ENCODE measurements at places on chromosomes 3 and 15.

DNA sequence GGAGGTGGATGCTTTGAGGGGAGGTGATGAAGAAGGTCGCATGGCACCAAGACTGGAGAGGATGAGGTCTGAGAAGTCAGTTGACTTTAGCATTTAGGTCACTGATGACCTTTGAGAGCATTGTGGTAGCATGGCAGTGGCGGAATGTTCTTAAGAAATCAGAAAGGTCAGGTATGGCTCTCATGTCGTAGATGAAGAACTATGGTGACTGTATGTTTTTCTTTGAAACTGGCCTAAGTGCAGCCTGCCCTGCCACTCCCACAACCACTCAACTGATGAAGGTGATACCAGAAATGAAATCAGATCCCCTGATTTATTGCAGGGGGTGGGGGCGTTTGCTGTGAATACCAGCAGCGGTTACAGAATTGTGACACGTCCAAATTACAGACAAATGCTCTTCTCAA, 102.6 kb downstream of the ITPR1 start:
- DNase-seq: no peak

GRCh38 chr15:54640873-54641272, 555.9 kb downstream of the RSL24D1 start:
- no peak for DNase-seq

GRCh38 chr3:146557745-146558144, 13.3 kb upstream of the PLSCR1 start:
- no peak for DNase-seq

DNA sequence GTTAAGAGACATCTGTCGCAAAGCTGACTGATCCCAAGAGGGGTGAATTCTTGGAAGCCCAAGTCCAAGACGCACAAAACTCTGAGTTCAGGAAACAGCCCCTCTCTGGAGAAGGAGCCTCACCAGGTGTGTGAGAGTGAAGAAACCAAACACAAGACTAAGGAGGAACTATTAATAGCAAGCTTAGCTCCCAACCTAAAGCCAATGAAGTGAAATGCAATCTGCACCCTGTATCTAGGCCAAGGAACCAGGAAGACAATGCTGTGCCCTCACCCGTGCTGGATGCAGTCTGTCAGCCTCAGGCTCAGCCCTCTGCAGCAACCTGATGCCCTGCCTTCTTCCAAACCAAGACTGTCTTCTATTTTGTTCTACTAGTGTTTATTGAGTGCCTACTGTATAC, 22.5 kb upstream of the THBS1 start:
- DNase-seq: no peak

- no peak for DNase-seq
Measured at GRCh38 chr3:167694121-167694520, 40.4 kb upstream of the WDR49 start.

DNA sequence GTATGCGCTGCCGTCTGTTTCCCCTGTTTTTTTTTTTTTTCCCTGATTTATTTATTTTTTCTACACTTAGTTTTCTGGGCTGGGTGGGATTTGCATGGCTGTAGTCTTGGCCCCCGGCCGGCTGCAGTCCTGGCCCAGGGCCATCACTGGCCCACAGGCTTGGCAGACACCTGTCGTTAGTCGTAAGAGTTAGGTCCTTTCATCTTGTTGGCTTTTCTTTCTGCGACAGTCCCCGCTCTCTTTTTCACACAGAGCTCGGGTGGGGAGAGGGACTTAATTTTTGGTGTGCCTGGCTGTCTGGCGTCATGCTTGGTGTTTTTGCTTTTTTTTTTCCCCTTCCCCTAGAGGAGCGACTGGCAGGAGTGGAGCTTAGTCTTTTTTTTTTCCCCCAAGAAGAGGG, 183.4 kb downstream of the KLF13 start:
- no peak for DNase-seq

DNA sequence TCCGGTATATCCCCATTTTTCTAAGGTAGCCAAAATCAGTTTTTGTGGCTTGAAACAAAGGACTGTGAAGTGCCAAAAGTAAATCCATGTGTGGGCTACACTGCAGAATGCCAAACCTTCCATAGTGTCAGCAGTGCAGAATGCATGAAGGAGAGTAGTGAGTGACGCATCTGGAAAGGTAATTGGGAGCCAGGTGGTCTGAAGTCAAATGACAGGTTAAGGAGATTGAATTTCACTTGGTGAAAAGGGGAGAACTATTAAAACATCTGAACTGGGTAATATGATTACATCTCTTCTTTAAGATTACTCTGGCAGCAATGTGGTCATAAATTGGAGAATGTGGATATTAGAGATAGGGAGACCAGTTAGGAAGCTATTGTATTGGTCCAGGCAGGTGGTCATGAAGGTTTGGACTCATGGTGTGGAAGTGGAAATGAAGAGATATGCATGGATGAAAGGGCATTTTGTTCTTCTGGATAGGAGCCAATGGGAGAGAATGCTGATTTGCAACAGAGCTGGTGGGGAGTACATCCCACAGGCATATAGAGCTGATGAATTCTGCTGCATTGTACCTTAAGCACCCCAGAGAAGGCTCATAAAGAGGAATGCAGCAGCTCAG, 118.2 kb downstream of the ECT2 start:
- peak; percentile 91 for DNase-seq

DNA sequence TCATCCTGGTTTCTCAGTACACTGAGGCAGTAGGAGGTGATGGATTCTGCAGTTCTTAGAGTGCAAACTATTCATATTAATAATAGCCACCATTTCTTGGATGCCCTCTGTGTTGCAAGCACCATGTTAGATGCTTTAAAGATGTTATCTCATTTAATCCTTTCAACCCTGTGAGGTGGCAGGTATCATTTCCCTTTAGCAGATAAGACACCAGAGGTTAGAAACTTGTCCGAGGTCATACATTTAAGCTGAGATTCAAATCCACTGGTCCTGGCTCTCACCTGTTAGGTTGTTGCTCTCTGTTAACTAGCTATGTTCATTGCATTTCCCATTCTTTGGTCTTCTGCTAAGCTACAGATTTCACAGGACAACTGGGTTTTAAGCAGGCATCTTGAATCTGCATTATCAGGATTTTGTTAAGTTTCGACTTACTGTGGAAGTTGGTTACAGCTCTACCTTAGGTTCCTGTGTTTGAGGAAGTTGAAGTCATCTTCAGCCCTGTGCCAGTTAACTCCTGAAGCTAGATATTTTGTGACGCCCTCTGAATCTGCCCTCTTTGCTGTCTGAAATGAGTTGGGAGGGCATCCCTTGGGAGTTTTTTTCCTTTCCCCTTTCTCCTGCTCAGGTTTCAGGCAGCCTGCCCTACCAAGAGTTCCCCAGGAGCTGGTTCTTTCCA, 6.4 kb downstream of the PDE8A start:
- DNase-seq: no peak

- DNase-seq: no peak
Measured at GRCh38 chr3:148232389-148232788, 465.3 kb upstream of the AGTR1 start.

DNA sequence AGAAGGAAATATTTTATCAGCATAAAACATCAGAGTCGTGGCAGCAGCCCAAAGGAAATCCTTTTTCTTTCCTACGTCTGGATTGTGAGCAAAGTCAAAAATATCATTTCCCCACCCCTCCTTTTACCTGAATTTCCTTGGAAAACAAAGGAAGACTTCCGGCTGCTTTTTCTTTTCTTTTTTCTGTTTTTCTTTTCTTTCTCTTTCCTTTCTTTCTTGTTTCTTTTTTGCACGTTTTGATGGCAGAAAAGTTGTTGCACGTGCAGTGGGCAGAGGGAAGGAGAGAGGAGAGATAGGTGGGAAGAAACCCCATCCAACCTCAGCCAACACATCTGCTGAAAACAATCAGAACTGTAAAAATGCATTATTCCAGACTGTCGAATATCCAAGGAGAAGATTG, 544 bp upstream of the MYO1E start:
- DNase-seq: no peak

DNA sequence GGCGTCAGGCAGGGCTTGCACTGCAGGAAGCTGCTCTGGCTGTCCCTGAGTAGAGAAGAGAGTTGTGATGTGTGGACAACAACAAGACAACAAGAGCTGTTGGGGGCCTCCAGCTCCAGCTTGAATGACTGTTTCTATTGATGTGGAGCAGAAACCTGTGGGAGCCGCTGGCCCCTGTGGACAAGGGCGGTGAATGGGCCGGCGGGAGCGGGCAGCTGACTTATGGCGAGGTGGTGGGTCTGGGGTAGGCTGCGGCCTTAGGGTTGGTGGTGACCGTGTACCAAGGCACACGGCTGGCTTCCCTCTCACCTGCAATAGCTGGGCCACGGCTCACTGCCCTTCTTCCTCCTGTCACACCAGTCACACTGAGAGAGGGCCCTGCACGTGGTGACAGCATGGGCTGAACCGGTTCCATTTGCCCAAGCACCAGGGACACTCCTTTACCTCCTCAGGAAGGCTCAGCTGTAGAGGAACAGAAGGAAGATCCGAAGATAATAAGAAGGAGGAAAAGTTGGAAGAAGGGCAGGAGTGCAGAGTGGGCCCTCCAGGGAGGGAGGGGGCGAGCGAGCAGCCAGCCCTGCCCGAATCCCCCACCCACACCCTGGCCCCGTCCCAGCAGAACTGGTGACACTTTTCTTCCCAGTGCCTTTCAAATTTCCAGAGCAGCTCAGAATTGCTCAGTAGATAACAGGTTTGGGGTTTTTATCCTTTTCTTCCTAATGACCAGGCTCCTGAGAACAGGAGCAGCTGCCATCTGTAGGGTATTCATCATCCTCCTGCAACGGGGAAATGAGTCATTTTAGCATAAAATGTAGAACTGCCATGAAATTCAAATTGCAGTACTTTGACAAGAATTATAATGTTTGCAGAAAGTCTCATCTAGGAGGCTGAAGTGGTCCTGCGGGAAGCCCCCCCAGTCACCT, 136.9 kb downstream of the TJP1 start:
- DNase-seq: no peak

- DNase-seq: no peak
Measured at GRCh38 chr15:22952796-22953579, 27.2 kb downstream of the CYFIP1 start.

DNA sequence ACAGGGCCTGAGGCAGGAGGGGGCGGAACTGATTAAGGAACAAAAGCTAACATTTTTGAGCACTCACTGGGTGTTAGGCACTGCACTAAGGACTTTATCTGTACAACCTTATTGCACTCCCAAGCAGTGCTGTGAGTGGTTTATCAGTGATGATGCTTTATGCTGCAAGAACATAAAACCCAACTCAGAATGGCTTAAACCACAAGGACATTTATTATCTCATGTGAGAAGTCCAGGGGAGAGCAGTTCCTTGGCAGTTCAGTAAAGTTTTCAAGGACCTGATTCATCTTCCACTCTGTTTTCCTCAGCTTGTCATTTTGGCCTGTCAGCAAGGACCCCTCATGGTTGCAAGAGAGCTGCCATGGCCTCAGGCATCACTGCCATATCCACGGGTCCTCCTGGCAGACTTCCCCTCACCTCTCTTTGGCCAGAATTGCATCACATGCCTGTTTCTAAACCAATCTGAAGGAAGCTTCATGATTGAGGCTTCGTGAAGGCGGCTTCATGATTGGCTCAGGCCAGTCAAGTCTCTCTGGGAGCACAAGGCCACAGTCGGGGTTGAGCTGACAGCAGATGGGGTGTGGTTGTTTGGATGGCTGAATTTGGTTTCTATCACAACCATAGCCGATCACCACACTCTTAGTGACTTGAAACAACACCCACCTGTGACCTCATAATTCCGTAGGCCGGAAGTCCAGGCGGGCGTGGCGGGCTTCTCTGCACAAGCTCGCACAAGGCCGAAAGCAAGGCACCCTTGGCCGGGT, 15.8 kb downstream of the EFCC1 start:
- DNase-seq: no peak

GRCh38 chr3:16056217-16056616, 118.3 kb upstream of the GALNT15 start:
- no peak for DNase-seq

DNA sequence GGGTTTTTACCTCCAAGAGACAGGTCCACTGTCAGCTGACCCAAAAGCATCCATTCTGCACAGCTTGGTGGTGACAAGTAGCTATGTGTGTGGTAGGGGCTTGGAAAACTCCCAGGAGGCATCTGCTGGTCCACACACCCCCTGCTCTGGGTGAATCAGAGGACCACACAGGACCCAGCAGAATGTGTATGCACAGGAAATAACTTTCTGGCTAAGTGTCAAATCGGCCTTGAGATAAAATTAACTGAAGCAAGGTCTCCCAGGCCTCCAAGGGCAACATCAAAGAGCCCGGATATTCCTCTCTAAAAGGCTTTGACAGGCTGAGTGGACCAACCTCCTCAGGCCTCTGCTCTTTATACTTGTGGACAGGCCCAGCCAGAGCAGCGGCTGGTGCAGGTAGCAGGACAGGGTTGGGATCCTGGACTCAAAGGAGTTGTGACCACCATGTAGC, 66.5 kb downstream of the CTNNB1 start:
- DNase-seq: no peak

DNA sequence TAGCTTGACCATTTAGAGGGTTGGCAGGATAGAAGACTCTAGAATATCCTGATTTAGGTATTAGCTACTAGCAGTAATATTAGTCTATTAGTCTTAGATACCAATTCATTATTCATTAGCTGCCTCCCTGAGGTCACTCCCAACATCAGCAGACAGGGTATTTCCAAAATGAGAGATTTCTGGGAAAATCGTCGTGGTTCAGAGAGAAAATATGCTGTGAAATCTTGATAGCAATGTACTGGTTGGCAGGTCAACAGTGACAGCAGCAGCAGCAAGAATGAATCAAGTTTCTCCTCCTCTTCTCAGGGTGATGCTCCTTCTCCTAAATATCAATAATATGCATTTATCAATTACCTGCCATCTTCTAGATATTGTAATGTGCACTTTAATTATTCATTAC, 41.3 kb upstream of the ROBO1 start:
- no peak for DNase-seq

DNA sequence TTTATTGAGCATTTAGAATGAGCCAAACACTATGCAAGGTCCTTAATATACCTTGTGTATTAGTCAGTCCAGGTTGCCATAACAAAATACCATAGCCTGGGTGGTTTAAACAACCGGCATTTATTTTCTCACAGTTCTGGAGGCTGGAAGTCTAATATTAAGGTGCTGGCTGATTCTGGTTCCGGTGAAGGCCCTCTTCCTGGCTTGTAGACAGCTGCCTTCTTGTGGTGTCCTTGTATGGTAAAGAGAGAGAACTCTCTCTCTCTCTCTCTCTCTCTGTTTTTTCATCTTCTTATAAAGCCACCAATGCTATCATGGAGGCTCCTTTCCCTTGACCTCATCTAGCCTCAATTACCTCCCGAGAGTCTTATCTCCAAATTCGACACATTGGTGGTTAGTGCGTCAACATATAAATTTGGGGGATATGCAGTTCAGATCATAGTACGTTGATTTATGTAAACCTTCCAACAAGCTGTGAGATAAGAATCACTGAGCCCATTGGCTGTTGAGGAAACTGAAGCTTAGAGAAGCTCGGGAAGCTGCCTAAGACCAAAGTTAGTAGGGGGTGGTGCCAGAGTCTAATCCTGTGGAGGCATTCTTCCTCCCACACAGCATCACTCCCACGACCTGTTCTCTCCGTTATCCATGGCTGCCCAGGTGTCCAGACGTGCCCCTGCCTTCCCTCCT, 298.0 kb upstream of the PROK2 start:
- DNase-seq: no peak

DNA sequence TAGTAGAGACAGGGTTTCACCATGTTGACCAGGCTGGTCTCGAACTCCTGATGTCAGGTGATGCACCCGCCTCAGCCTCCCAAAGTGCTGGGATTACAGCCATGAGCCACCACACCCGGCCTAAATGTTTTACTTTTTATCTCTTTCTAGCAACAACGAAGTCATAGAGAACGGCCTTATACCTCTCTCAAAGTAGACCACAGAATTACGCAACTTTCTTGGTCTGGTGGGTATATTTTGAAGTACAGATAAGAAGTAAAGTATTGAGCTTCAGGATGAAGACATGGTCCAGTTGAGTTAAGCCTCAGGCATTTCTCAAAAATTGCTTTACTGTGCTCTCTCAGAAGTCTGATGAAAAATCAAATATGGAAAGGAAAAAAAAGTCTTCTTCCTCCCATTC, 30.6 kb downstream of the FAM240A start:
- no peak for DNase-seq

All from NCI-H1105 (cell line).